Stimulated activated CD8-positive, alpha-beta memory T cell treated with anti-CD3 and anti-CD28 coated beads, Interleukin-4, amount 100 ng/mL, for 4 hours (primary cell): ENCODE measurements at places on chromosomes 11 and 22.
A peak's percentile ranks its signal among the peaks of the same experiment; 100 is the strongest.

DNA sequence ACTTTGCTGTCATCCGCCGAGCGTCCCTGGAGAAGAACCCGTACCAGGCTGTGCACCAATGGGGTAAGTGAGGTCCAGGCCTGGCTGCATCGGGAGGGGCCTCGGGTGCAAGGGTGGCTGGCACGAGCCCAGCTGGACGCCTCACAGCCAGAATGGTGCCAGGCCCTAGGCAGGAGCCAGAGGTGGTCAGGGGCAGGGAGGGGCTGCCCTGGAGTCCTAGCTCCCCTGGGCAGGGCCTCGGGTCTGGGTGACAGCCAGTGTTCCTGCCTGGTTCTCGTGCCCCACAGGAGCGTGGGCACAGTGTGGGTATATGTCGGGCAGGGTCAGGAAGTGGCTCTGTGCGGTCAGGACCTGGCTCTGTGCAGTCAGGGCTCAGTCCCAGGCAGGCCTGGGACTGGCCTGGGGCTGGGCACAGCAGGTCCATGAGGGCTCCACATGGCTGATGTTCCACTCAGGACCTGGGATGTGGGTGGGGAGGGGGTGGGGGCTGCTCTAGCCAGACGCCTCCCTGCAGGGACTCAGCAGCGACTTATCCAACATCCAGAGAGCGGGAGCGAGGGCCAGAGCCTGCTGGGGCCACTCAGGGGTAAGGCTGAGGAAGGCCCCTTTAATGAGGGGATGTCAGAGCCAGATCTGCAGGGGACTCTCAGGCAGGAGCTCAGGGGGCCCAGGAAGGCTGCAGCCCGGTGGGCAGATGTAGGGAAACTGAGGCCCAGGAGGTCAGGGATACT, 1.2 kb downstream of the TSPAN32 start:
- DNase-seq, result no peak

DNA sequence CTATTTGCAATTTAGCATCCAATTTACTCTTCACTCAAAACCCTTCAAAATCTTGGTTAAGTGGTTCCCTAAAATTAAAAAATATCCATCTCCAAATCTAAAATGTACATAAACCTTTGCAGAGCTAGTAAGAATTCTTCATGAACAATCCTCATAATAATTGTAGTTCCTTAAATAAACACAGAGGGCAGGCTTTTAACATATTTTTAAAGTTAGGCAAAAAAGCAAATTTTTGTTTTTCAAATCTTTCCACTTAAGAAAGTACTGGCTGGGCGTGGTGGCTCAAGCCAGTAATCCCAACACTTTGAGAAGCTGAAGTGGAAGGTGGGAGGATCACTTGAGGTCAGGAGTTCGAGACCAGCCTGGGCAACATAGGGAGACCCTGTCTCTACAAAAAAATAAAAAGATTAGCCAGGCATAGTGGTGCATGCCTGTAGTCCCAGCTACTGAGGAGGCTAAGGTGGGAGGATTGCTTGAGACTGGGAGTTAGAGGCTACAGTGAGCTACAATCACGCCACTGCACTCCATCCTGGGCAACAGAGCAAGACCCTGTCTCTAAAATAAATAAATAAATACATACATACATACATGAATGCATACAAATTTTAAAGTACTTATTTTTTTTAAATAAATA, 25.1 kb upstream of the PLAAT3 start:
- no peak for DNase-seq

GRCh38 chr11:84866922-84867321, 760.2 kb downstream of the DLG2 start:
- DNase-seq, result no peak

- no peak for DNase-seq
Measured at GRCh38 chr11:25583596-25583995, 748.3 kb upstream of the ANO3 start.

DNA sequence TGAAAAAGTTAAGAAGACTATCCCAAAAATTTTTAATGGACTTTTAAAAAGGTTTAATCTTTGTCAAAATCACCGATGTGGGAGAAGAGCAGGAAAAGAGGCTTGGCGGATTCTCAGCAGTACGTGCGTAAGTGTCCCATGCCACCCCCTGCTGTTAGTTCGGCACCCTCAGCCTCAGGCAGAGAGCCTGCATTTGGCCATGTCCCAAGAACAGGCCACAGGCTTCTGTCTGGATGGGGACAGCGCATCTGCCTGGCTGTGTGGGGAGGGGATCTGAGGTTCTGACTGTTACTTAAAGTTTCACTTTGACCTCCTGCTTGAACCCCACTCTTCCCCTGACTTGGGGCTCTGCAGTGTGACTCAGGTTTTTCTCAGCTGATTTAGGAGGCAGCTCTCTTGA, 35.3 kb downstream of the EXT2 start:
- no peak for DNase-seq

GRCh38 chr11:10385696-10386095, 69.4 kb upstream of the AMPD3 start:
- no peak for DNase-seq

DNA sequence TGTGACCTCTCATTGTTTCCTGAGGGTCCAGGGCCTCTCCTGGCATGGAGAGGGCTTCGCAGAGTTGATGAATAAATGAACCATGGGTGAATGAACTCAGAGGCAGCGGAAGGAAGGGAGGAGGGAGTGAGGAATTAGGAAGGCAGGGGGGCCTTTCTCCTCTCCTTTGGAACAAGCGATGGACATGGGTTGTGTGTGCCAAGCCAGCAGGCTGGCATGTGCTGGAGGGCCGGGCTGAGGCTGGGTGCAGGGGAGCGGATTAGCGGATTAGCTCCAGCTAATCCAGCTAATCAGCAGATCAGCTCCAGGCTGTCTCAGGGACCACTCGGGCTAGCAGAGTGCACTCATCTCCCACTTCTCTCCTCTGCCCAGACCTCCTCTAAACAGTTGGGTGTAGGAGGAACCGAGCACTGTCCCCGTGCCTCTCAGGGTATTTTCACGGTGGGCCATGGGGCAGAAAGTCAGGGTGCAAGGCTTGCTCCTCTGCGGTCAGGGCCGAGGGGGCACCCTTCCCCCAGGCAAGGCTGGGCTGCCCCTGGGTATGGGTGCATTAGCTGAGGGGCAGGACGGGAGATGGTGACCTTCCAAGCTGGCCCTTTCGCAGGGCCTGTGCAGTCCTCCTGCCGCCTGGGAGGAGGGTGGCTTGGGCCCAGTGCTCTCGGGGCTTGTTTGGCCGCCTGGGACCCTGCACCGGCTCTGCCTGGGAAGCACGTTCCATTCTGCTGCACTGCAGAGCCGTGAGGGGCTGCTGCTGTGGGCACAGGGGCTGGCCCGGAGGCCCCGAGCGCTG, 120.3 kb upstream of the B3GAT1 start:
- DNase-seq, result no peak

GRCh38 chr22:28405588-28405987, 274.1 kb downstream of the TTC28 start:
- DNase-seq, result no peak

GRCh38 chr11:130609121-130610035, 160.9 kb downstream of the ADAMTS15 start:
- DNase-seq, result no peak

- DNase-seq, result no peak
Measured at GRCh38 chr11:80638296-80638695, 1197.5 kb upstream of the TENM4 start.

- DNase-seq, result no peak
Measured at GRCh38 chr11:6611963-6612212, 128 bp downstream of the TAF10 start.

GRCh38 chr11:107824668-107825369, 33.8 kb downstream of the SLC35F2 start:
- DNase-seq, result no peak

DNA sequence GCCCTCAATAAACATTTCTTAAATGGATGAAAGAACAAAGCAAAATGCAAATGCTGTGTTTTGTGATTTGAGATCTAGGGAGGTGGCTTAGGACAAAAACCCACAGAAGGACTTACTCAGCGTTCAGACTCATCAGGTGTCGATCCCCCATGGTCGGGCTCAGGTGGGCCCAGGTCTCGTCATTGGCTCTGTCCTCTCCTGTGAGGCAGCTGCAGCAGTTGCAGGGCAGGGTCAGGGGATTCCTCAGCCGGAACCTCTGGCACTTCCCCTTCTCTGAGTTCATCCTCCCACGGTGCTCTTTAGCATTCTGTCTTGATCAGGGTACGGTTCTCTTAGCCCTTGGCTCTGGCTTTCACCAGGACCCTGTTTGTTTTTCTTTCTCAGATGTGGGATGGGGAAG, 14.0 kb upstream of the ACR start:
- no peak for DNase-seq

DNA sequence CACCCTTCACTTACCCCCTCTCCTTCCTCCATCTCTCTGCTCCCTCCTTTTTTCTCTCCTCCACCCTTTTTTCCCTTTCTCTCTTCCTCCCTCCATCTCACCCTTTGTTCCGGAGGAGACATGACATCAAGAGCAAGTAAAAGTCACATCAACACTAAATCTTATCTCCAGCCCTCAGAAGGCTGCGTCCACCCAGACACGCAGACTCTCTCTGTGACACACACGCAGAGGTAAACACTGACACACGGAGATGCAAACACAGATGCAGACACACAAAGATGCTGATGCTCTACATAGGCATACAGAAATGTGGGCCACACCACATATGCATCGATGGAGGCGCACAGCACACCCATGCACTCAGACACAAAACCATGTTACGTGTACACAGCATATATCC, 27.0 kb downstream of the NRXN2 start:
- no peak for DNase-seq

GRCh38 chr11:134667505-134667904, 255.5 kb upstream of the B3GAT1 start:
- DNase-seq, result no peak

DNA sequence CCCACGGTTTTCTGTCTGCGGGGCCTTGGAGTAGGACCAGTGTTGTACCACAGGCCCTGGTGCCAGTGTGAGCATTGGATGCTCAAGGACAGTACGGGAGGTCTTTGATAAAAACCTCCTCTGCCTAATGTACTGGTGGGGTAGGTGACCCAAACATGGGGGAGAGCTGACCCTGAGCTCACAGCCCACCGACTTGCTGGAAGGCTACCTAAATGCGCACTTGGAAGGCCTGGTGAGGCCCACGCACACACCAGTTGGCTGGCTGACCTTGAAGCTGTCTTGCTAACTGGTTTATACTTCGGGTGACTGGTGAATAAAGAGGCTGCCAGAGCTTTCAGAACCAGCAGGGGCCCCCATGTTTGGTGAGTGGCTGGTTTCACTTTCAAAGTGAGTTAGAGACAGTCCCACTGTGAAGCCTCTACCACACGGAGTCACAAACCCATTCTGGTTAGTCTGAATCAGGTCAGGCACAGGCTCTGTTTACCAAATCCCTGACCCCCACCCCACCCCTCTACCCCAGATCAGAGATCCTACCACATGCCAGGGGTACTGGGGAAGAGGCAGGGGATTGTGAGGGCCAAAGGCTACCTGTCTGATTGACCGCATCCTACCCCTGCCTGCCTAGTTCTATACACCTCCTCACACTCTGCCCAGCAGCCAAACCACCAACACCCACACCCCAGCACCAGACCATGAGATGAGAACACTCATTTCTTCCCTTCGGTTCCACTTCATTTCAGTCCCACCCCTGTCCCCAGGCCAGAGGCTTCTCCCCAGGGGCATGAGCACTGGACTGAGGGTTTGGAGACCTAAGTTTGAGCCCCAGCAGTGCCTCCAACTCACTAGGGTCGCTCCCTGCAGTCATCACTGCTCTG, 12.7 kb upstream of the IL2RB start:
- DNase-seq, result peak; percentile 66

DNA sequence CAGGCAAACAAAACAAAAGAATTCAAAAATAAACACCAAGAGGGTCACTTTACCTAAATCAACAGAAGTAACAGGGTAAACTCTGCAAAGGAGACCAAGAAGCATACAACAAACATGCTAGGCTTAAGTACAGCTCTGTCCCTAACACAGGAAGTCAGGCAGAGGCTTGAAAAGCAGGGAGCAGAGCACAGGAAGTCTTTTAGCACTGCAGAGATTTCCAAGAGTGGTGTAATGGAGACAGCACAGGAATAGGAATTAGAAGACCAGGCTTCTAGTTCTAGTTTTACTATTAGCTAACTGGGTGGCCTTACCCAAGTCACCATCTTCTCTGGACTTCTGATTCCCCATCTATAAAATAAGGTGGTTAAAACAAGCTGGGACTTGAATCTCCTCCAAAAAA, 1.9 kb downstream of the RBFOX2 start:
- no peak for DNase-seq

- no peak for DNase-seq
Measured at GRCh38 chr11:82557274-82557673, 176.4 kb downstream of the FAM181B start.

- no peak for DNase-seq
Measured at GRCh38 chr11:131579932-131580387, 209.5 kb downstream of the NTM start.

GRCh38 chr11:63802637-63803414, 10.4 kb upstream of the SPINDOC start:
- DNase-seq, result no peak

DNA sequence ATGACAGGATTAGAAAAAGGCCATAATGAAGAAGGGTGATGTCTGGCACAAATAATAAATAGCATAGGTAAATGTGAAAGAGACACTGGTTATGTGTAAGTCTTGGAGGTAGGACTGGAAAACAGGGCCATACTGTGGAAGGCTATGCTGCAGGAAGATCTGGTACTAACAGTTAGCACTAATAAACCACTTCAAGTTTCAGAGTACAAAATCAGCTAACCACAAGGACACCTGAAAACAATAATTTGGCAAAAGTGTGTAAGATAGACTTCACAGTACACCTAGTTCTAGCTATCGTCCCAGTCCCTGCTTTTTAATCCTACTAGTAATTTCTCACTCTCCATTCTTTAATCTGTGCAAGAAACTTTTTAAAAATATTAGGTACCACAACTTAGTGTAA, 44.3 kb downstream of the CWF19L2 start:
- DNase-seq, result no peak

- no peak for DNase-seq
Measured at GRCh38 chr11:78161962-78162371, 22.5 kb upstream of the ALG8 start.

DNA sequence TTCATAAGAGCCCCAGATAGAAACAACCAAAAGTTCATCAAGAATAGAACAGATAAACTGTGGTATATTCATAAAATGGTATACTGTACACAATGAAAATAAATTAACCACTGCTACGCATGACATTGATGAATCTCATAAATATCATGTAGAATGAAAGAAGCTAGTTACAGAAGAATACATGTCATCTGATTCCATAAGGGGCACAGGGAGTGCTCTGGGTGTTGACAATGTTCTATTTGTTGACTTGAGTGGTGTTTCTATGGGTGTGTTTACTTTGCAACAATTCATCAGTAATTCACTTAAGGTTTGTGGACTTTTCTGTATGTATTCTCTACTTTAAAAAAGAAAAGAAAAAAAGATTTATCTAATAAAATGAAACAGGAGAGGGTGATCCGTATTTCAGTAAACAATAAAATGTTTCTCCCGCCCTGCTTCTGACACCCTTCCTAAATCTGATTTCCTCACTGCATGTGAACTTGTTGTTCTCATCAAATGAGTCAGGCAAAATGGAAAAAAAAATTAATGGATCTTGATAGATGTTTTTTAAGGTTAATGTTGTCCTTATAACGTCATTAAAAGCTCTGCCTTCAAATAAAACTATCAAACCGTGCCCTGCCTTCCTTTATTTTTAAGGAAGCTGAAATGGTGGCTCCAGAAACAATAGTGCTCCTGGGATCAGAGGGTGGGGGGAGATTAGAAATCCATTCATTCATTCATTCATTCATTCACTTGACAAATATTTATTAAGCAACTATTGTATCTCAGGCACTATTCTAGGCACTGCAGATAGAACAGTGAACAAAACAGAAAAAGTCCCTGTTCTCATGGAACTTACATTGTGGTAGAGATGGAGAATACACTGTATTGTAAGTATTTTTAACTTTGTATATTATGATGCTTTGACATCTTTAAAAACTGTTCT, 77.2 kb upstream of the CD44 start:
- DNase-seq, result no peak

GRCh38 chr22:33232071-33232470, 173.9 kb upstream of the SYN3 start:
- DNase-seq, result no peak
